B cell (primary cell): ENCODE measurements at places on chromosomes 7 and 10.
A peak's percentile ranks its signal among the peaks of the same experiment; 100 is the strongest.

- DNase-seq: no peak
Observed at GRCh38 chr10:115503546-115503945, 410.4 kb downstream of the ATRNL1 start.

GRCh38 chr7:88200261-88200660 is 19.6 kb downstream of the SRI start:
- DNase-seq: no peak

- DNase-seq: no peak
Observed at GRCh38 chr7:55558962-55559920, 13.1 kb downstream of the VOPP1 start.

DNA sequence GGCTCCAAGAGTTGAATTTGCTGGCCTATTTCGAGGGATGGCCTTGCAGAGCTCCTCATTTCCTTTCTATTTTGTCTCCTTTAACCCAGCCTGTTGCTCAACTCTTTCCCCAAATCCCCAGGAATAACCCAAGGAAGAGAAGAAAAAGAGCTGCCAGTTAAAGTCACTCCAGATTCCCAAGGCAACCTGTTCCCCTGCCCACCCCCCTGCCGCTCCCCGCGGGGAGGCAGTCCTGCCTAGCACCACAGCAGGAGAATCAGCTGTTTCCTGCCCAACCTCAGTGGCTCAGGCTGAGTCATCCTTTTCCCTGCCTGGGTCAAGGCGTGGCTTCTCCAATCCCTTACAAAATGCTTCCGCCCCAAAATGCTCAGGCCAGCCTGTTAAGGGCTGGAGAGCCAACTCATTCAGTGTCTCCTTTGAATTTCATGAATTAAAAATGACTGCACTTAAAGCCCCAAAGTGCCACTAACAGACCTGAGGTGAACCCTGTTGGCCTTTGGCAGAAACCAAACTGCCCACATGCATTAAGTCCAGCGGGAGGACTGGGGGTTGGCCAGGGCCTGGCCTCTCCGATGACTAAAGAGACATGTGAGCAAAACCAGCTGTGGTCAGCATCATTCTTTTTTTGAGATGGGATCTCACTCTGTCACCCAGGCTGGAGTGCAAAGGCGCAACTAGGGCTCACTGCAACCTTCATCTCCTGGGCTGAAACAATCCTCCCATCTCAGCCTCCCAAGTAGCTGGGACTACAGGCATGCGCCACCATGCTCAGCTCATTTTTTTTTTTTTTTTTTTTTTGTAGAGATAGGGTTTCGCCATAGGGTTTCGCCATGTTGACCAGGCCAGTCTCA is 83.2 kb upstream of the KIF5B start:
- DNase-seq: no peak

- DNase-seq: no peak
Observed at GRCh38 chr10:5442990-5443370, 30.6 kb downstream of the NET1 start.

- peak; percentile 8 for DNase-seq
Observed at GRCh38 chr7:21542891-21543527, at the start of gene DNAH11. DNAH11 (plus strand) TSS chr7:21543039; CDS start chr7:21543246, 207 bp downstream.

- peak; percentile 43 for DNase-seq
Observed at GRCh38 chr7:117014673-117015133, 61.4 kb downstream of the ST7 start.

DNA sequence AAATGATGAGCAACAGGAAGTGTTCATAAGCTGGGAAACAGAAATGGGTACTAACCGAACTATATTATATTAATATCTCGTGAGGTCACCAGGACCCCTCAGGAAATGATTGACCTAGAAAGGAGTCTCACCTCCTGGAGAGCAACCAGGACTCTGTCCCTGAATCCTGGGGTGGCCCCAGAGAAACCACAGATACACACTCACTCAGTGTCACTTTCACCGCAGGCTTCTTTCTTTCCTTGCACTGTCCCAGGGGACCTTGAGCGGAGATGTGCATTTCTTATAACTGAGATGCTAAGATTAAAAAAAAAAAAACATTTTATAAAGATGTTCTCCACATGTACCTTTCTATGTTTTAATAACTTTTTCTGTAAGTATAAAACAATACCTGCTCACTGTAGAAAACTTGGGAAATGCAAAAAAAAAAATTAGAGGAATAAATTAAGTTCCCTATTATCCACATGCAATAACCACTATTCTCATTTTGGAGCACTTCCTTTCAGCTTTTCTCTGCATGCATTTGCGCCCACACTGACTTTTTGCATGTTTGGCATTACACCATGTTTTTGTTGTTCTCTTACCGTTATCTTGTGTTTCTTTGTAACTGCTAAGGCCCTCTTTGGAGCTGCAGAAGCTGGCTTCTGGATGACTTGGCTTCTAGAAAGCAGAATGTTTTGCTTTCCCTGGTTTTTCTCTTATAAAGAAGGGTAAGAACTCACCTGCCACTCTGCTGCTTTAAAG is 15.0 kb downstream of the NOD1 start:
- peak; percentile 38 for DNase-seq

DNA sequence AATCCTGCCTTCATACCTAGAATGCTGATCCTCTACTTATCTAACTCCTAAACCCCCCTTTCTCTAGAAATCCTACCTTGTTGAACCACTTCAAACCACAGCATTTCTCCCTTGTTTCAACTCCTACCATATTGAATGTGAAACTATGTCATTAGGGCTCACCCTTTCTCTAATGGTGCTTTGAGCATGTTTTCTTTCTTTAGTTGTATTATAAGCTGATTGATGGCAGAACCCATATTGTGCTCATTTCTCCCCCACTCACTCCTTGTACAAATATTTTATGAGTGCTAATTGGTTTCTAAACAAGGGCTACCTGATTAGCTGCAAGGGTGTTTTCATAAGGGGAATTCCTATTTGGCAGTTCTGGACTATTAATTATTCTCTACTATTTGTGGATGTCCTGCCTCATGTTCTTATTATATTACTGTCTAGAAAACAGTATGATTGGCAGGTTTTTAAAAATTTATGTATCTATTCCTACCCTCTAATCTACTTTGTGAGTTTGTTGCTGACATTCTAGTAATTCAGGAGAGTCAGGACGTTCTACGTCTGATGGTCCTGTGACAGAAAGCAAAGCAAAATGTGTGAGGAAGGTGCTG is 765.8 kb downstream of the KCNMA1 start:
- DNase-seq: no peak

GRCh38 chr7:100509231-100509630 is 25.5 kb downstream of the NYAP1 start:
- DNase-seq: no peak

GRCh38 chr7:121529003-121529402 is 132.9 kb upstream of the FAM3C start:
- DNase-seq: no peak

- DNase-seq: no peak
Observed at GRCh38 chr10:113997428-113997827, 46.2 kb upstream of the ADRB1 start.

DNA sequence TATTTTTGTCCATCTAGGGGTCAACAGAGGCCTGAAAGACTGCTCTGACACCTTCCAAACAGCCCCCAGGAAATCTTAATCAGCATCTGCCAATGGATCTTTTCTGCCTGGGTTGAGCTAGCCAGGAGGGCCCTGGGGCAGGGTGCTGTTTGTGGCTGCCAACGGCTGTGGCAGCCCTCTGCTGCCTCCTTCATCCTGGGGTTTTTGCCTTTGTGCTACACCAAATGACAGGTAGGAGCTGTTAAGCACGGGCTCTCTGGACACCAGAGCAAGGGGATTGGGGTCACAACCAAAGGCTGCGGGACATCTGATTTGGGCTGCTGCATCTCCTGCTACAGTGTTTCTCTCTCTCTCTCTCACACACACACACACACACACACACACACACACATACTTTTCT is 2.0 kb upstream of the KIAA1217 start:
- DNase-seq: no peak

GRCh38 chr7:25982684-25983083 is 169.3 kb upstream of the NFE2L3 start:
- DNase-seq: no peak

- no peak for DNase-seq
Observed at GRCh38 chr7:69674701-69675182, 76.5 kb downstream of the AUTS2 start.

DNA sequence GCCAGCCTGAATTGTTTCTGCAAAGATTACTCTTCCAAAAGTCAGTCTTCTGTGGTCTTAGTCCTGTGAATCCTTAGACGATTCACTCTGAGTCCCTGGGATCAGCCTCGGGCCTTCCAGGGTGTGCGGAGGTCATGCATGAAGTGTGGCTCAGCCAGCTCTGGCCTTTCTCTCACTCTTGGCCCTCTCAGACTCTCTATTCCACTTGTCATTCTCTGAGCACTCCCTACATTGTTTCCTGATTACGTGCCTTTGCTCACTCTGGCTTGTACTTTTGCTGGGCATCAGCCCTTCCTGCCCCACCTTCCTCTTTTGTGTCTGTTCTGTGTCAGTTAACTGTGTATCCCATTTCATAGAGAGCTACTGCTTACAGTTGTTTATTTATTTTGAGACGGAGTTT is 36.0 kb downstream of the CCNY start:
- peak; percentile 27 for DNase-seq

- no peak for DNase-seq
Observed at GRCh38 chr10:60376221-60377041, 13.2 kb downstream of the ANK3 start.

DNA sequence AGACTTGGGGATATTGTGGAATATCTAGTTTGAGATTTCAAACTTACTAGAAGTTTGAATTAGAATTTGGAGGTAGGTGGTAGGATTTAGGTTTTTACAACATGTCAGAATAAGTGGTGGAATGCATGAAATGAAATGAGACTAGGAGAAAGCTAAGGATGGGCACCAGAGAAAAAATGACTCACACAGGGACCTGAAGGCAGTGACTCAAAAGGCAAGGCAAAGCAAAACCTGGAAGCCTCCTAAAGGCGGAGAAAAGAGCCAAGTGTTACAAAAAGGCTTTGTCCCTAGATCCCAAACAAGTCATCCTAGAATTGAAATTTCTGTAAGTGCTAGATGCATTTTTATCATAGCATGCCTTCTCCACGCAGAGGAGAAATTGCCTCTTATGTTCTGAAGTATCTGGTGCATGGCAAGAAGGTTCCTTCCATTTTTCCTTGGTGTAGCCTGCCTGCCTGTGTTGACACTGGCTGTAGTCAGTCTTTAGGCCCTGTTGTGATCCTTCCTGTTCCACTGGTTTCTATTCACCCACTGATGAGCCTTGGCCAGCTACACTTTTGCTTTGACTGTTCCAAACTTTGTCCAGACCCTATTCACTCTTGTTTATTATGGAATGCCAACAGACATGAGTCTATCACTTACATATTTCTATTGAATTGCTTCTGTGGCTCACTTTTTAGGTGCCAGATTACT is 109.3 kb downstream of the ETV1 start:
- DNase-seq: no peak

- no peak for DNase-seq
Observed at GRCh38 chr7:34900891-34901513, 136.3 kb downstream of the DPY19L1 start.

GRCh38 chr7:97871659-97872024 is 566 bp downstream of the ASNS start:
- no peak for DNase-seq

DNA sequence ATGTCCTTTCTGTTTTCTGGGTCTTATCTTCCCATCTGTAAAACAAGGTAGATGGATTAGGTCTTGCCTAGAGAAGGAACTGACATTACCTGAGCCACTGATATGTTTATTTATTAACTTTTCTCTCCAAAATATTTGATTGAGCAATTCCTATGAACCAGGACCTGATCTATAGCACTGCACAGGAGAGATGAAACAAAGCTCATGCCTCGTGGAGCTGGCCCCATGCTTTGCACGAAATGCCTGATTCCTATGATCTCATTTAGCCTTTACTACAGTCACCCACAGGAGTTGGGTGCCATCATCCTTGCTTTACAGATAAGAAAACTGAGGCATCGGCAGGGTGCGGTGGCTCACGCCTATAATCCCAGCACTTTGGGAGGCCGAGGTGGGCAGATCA is 48.2 kb upstream of the ZMIZ1 start:
- no peak for DNase-seq

DNA sequence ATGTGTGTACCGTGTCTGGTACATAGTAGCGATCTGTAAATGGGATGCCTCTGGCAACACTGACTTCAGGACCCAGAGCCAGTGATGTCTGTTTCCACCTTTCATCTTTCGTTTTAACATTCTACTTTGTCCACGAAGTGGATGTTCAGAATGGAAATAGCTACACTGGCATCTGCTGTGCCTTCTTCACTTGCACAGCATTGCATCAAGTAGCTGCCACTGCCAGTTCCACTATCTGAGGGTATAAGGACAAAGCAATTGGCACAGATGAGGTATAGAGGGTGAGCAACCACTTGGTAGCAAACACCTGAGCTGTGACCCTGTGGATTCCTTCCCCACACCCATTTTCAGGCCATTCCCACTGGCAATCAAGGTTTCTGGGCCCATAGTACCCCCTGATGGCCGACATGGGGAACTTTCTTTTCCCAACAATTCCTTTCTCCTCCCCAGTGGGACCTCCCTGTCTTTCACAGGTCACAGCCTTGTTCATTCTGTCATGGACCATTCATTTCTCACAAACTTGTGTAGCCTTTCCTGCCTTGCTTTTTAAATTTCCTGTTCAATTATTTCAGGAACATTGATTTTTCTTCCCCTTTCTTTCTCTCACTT is 4.0 kb downstream of the ITGA8 start:
- DNase-seq: no peak

DNA sequence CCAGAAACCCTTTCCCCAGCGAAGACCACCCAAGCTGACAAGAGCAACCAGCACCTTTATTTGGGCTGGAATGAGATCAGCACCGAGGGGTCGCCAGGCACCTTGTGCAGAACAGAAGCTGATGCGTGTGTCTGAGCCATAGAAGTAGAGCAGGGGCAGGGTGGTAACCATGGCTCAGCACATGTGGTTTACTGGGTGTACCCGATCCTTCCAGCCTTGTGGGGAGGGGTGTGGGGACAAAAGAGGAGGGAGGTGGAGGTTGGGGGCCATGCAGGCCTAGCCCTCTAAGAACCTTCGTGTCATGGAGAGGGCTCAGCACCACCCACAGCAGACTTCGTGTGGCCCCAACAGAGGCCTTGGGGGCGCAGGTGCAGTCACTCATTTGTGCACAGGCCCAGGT is 84.0 kb upstream of the GTF2I start:
- DNase-seq: no peak

- no peak for DNase-seq
Observed at GRCh38 chr7:45106-46090, 147.0 kb upstream of the FAM20C start.

- no peak for DNase-seq
Observed at GRCh38 chr7:149041350-149041749, 13.0 kb upstream of the PDIA4 start.

DNA sequence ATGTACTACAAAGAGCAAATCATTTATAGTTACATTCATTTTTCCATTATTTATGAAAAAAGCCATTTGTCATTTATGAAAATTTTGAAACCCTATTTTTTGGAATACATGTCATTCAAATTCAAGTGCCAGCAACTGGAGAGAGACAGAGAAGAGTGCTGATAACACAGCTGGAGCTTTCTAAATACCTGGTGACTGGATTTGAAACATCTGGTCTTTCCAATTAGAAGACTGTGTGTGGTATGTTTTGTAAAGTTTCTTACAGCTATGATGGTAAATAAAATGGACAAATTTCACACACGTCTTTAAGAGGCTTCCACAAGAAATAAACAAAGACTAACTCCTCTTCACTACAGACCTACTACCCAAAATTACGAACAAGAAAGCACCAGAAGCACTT is 56.8 kb downstream of the CHCHD3 start:
- DNase-seq: no peak
